AML-193 (cell line): ENCODE measurements at places on chromosomes 5 and 9.

DNA sequence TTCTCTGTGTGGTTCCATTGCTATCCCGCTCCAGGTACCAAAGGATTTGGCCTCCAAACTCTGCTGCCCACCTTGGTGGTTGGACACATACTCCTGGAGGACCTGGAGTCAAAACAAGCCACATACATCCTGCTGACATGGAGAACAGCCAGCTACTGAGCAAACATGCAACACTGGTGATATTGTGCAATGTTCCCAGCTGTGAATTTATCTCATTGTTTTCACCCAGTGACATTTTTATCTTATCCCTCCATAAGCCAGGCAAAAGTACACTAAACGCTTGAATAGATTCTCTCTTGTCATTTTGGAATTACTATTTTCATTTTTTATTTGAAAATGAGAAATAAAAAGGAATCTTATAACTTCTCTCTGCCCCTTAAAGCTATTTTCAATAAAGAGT lies 11.1 kb upstream of the CTSL start:
- peak; percentile 28 for DNase-seq

DNA sequence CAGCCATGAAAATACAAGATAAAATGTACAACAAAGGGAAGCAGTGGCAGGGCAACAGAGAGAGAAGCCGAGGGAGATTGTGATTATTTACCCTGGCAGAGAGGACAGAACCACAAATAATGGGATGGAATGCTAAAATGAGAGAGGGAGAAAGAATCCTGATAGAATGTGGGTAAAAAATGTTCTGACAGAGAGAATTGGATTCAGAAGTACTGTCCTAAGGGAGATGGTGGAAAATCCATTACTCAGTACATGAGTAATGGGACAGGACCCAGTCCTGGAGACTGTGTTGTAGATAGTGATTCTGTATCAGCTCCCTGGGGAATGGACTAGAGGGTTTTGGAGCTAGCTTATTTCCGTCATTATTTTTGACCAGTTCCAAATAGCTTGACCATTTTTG lies 831.5 kb downstream of the MAT2B start:
- no peak for DNase-seq

- DNase-seq: no peak
Observed at GRCh38 chr9:88737876-88738275, 202.9 kb downstream of the NXNL2 start.

DNA sequence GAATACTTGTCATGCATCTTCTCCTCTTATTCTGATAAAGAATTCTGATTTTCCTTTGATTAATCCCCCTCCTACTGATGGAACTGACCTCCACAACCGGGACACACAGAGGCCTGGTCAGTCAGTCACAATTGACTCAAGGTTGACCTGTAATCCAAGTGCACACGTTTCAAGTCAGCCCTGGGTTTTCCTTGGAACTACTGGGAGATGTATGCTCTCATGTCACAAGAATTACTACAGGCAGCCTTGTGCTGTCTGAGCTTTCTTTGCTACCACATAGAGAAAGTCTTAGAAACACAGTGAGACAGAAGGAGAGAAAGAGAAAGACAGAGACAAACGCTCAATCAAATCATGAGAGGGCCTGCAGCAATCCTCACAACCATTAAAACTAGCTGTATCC lies 345.8 kb downstream of the PDE4D start:
- no peak for DNase-seq

DNA sequence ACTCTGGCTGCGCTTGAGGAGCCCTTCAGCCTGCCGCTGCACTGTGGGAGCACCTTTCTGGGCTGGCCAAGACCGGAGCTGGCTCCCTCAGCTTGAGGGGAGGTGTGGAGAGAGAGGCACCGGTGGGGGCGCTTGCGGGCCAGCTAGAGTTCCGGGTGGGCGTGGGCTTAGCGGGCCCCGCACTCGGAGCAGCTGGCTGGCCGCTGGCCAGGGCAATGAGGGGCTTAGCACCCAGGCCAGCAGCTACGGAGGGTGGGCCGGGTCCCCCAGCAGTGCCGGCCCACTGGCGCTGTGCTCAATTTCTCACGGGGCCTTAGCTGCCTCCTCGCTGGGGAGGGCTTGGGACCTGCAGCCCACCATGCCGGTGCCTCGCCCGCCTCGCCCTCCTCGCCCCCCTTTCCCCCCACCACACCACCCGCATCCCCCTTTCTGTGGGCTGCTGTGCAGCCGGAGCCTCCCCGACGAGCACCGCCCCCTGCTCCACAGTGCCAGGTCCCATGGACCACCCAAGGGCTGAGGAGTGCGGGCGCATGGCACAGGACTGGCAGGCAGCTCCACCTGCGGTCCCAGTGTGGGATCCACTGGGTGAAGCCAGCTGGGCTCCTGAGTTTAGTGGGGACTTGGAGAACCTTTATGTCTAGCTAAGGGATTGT lies 954.5 kb downstream of the DTWD2 start:
- no peak for DNase-seq

GRCh38 chr9:7433508-7434292 lies 365.9 kb downstream of the DMAC1 start:
- DNase-seq: no peak

GRCh38 chr5:32202394-32202793 lies 28.3 kb upstream of the GOLPH3 start:
- no peak for DNase-seq

DNA sequence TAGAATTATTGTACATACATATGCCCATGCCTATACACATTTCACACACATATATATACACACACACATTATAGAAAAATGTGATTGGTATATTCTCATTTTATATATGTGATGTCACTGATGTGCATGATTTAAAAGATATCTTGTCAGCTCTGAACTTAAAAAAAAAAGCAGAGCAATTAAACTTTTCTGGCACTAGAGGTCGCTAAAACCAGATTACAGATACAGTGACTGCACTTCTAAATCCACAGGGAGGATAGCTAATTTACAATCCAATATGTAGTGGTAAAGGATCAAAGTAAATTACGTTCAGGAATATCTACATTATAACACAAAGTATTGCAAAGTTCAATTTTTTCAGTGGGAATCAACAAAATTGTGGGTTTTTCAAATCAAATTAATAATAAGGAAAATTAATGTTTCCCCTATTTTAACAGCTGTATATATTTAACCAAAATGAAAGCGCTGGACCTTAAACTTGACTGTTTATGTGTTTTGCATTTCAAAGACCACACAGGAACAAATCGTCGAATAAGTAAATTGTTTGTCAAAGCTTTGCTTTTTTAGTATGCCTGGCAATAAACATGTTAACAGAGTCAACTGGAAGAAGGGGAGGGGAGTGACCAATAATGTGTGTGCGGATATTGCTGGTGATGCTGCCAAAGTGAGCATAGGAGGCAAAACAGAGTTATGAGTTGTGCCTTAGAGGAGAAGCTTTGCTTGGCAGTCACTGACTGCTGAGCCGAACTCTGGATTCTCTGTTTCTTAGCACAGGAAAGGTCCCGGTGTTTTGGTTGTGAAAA lies 1201.4 kb upstream of the C9orf72 start:
- DNase-seq: peak; percentile 56

DNA sequence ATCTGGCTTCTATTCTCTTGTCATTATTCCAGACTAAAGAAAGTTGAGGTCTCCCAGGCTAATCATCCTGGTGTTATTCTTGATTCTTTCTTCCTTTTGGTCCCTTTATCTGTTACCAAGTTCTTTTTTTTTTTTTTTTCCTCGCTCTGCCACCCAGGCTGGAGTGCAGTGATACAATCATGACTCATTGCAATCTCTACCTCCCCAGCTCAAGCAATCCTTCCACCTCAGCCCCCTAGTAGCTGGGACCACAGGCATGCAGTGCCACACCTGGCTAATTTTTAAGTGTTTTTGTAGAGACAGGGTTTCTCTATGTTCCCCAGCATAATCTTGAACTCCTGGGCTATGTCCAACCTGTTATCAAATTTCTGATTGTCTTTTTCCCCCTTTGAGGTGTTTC lies 126.6 kb upstream of the DHFR start:
- DNase-seq: no peak

- DNase-seq: no peak
Observed at GRCh38 chr9:93290495-93291434, 106.8 kb downstream of the WNK2 start.

DNA sequence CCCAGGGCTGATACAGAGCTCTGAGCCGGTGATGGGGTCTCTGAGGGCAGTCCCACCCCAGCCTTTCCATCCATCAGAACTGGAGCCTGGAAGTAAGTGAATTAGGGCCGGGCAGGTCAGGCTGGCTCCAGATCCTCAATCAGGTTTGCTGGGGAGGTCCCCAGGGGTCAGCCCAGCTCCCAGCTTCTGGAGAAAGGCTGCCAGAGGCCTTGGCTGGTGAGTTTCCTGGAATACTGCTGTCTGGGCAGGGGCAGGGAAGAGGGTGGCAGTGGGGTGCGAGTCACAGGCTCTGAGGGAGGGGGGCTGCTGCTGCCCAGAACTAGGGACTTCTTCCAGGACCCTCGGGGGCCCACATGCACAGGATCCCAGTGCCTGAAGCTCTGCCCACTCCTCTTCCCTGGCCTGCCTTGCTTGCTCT lies 200.6 kb upstream of the MVB12B start:
- DNase-seq: no peak

- no peak for DNase-seq
Observed at GRCh38 chr9:118782790-118783463, 586.3 kb downstream of the BRINP1 start.

DNA sequence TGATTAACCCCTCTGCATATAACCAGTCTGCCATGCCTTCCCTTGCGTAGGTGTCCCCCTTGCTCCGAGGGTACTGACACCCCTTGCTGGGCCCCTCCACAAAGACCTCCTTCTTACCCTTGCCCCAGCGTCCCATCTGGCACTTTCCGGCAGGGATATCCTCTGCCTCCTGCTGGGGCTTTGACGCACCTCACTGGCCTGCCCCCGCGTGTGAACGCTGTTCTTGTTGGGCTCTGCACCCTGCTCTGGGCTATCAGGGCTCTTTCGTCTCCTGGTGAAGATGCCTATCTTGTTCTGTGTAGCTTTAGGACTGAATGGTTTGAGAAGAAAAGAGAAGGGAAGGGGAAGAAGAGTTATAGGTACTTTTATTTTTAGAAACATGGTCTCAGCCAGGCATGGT lies 53.0 kb downstream of the SUB1 start:
- DNase-seq: no peak

- DNase-seq: no peak
Observed at GRCh38 chr9:97534185-97534584, 32.7 kb downstream of the TMOD1 start.

DNA sequence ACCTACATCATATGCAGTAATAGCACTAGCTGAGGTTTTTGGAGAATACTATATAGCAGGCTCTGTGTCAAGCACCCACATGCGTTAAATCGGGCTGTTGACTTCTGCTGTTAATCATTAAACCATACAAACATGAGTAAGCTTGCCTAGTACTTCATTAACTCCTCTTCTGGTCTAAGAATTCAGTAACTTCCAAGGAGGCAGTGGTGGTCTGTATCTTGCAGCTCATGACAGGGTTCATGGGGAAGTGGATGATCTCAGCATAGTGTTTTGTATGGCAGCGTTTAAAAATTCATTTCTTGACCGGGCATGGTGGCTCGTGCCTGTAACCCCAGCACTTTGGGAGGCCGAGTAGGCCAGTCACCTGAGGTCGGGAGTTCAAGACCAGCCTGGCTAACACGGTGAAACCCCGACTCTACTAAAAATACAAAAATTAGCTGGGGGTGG lies at the start of gene HAVCR1:
TSS of gene HAVCR1 (minus strand) at position 24 of the 447 bp plus-strand sequence. CDS start 1,173 bp downstream, outside the sequence.
- no peak for DNase-seq

DNA sequence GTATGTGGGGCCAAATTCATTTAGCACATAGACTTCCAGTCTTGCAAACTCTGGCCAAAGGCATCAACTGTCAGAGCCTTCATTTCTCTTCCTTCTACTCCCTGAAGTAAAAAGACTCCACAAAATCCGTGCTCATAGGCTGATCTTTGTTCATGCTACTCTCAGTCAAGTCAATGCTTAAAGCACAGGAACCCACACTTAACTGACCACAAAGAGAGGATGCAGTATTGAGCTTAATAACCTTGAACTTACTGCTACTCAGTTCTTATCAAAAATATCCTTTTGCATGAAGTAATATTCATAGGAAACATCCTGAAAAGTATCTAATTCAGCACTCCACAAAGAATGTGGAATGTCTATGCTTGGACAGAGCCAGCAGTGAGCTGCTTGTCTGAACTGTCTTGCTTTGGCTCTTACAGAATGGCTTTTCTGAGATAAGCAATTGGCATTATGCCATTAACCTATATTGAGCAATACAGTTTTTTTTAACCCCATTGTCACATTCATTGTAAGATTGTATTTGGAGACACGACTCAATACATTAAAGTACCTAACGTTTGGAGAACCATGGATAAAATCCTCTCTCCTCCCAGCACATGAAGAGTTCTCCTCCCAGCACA lies 21.7 kb downstream of the LPAR1 start:
- no peak for DNase-seq

GRCh38 chr9:124779368-124780059 lies 2.6 kb downstream of the OLFML2A start:
- DNase-seq: no peak

GRCh38 chr5:127400539-127400938 lies 109.9 kb downstream of the MEGF10 start:
- no peak for DNase-seq

- DNase-seq: no peak
Observed at GRCh38 chr5:169788168-169788567, 151.1 kb downstream of the DOCK2 start.

DNA sequence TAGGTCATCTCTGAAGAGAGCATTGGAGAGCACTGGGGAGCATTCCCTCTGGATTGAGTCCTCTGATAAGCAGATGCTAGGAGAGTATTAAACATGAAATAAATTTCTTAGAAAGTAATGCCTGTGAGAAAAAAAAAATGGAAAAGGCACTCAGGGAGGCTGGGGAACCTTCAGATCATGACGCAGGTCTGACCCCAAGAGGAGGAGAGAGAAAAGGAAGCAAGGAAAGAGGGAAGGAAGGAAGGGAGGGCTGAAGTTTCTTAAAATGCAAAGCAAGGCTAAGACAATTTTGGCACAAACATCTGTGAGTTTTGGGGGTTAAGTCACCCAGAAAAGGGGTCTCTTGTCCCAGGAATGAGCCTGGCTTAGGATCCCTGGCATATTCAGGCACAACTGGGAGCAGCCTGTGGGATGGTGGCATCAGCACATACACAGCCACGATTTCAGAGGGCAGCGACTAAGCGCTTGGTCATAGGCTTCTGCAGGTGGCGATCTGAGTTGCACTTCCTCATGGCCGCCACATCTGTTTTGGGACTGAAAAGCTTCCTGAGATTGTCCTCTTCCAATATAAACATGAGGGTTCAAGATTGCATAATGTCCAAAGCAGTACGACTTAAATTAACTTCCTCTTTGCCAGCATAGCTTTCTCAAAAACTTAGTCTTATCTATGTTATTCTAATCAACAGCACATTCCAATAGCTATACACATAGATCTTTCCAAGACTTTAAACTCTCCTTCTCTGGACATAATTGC lies 692.7 kb downstream of the DNAH5 start:
- peak; percentile 14 for DNase-seq

GRCh38 chr5:17415321-17415758 lies 82.7 kb upstream of the TAF11L2 start:
- no peak for DNase-seq
